Cardiac atrium fibroblast (primary cell): ENCODE measurements at places on chromosomes 16 and 17. TPM values are rescaled to one million over a fixed set of nuclear protein-coding genes. Genes with fewer than 3 reads are reported as not detected.

TBC1D3G gene
- not detected in 2 replicates for total RNA-seq

TSNAXIP1 gene
- 0.54 and 0.97 TPM in 2 replicates for total RNA-seq

CD19 gene
- 1.3 TPM in 1 of 2 replicates, not detected in the other for total RNA-seq

CDK5R1 gene
- total RNA-seq = 1.3 and 1.5 TPM in 2 replicates

MEOX1 gene
- 0.54 TPM in 1 of 2 replicates, not detected in the other for total RNA-seq

KRT15 gene
- total RNA-seq = 9.6 TPM in 1 of 2 replicates, not detected in the other

CSF3 gene
- total RNA-seq = 12.2 TPM in 1 of 2 replicates, not detected in the other

TLCD1 gene
- 8.6 and 20.9 TPM in 2 replicates for total RNA-seq

FBXO39 gene
- not detected in 2 replicates for total RNA-seq

RFFL gene
- 5.3 and 10.8 TPM in 2 replicates for total RNA-seq

ITGAD gene
- not detected in 2 replicates for total RNA-seq

RABEP2 gene
- total RNA-seq = 18.6 and 27.1 TPM in 2 replicates

CRYBA1 gene
- total RNA-seq = not detected in 2 replicates

PRSS27 gene
- total RNA-seq = 0.16 and 0.18 TPM in 2 replicates

RAMP2 gene
- 0.65 and 1.4 TPM in 2 replicates for total RNA-seq

HEATR9 gene
- total RNA-seq = not detected in 2 replicates

PDIA2 gene
- 0.18 and 0.32 TPM in 2 replicates for total RNA-seq

DPEP2 gene
- total RNA-seq = not detected in 2 replicates

KRTAP4-9 gene
- not detected in 2 replicates for total RNA-seq

NPW gene
- 1.6 TPM in 1 of 2 replicates, not detected in the other for total RNA-seq

WIPI1 gene
- 123 and 125 TPM in 2 replicates for total RNA-seq

SLC16A5 gene
- 4.4 and 5.8 TPM in 2 replicates for total RNA-seq
